ENCODE measurements at places on chromosomes 5 and 9. TPM values are rescaled to one million over a fixed set of nuclear protein-coding genes. Genes with fewer than 3 reads are reported as not detected.

CCNJL gene
- 1.4 TPM for total RNA-seq

ZDHHC12 gene
- 38.3 TPM for total RNA-seq

SHISAL2B gene
- not detected for total RNA-seq

RIC1 gene
- 40.3 TPM for total RNA-seq

IFNA2 gene
- total RNA-seq, result not detected

PCDHA10 gene
- 0.50 TPM for total RNA-seq

TEX48 gene
- not detected for total RNA-seq

FAM78A gene
- total RNA-seq, result 0.69 TPM

MRPS30 gene
- total RNA-seq, result 55.7 TPM

SPAG8 gene
- total RNA-seq, result 1.3 TPM

C5orf58 gene
- not detected for total RNA-seq

MSX2 gene
- total RNA-seq, result 3.8 TPM

BARHL1 gene
- total RNA-seq, result not detected

TYRP1 gene
- 2.5 TPM for total RNA-seq

FAM120AOS gene
- 40.8 TPM for total RNA-seq
